Left renal cortex interstitium (tissue), 4 donors: ENCODE measurements at places on chromosomes 13 and 19. TPM values are rescaled to one million over a fixed set of nuclear protein-coding genes. Genes with fewer than 3 reads are reported as not detected.
A peak's percentile ranks its signal among the peaks of the same experiment; 100 is the strongest.

DNA sequence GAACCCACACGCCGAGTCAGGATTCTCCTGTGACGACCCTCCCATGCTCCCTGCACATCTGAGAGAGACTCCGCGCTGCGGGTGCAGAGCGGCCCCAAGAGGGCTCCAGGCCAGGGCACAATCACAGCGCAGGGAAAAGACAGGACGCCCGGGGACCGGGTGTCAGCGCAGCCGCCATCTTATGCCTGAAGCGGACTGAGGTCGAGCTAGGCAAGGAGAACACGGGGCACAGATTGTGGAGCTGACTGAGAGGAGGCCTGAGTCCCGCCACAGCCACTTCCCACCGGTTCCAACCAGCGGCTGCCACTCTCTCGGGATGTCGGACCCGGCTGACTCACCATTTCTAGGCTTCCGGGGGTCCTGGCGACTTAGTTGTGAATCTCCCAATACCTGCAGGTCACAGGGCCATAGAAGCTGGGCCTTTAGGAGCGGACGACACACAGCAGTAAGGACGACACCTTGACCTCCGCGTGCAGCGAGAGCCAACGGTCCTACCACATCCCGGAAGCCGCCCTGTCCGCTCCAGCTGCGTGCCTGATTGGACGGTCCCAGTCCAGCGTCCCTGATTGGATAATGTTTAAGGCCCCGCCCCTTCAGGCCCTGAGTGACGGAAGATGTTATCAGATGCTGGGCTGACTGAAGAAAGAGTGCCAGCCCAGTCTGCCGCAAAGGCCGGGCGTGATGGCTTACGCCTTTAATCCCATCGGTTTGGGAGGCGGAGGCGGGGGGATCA is at the start of gene ZNF728:
ZNF728 (minus strand) TSS at position 487 of the 733 bp plus-strand sequence; CDS start at position 341, 146 bp downstream.
- DNase-seq = no peak

The FAM124A gene
- 4.3 TPM for polyA plus RNA-seq

The PEAK3 gene
- polyA plus RNA-seq = 0.16 TPM

GRCh38 chr19:17623224-17623935 is 64.8 kb downstream of the UNC13A start:
- DNase-seq = no peak

The CACNG7 gene
- polyA plus RNA-seq = 0.99 TPM

The MEDAG gene
- polyA plus RNA-seq = 0.87 TPM

The PINLYP gene
- polyA plus RNA-seq = 19.1 TPM

The ERCC5 gene
- polyA plus RNA-seq = 75.1 TPM

The CLDN10 gene
- 89.2 TPM for polyA plus RNA-seq

- no peak for DNase-seq
Measured at GRCh38 chr13:105616333-105617075, 919.0 kb downstream of the EFNB2 start.

The SCEL gene
- polyA plus RNA-seq = not detected

DNA sequence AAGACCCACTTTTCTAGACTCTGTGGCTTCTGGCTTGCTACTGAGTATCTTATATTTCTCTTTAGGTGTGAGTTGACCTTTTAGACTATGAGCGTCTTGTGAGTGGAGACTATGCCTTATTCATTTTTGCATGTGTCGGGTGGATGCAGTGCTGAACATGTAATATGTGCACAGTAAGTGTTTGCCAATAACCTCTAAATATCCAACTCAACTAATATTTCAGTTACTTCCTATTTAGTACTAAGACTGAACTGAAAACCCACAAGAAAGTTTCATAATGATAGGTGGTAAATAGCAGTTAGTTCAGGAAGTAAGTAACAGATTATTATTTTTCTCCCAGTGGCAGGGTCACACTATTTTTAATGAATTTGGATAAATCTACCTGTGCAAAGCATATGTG is 269.3 kb downstream of the KCNRG start:
- DNase-seq = no peak

GRCh38 chr13:40149611-40150274 is 494.3 kb downstream of the COG6 start:
- DNase-seq = peak; percentile 34

DNA sequence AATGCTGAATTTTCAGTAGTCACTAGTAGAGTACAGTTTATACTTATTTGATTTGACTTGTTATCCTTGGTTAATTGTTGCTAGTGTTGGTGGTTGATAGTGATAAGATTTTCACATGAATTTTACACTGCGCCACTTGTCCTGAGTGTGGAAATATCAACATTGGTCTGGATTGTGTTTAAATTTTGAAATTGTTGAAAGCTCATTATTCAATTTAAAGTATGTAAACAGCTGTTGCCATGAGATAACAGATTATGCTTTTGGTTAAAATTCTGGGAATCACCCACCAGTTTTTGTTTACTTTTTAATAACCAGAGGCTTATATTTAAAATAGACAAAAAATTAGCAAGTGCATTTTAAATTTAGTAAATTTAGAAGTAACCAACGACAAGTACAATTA is 12.3 kb upstream of the TNFSF13B start:
- no peak for DNase-seq

GRCh38 chr13:102657630-102658029 is 37.2 kb downstream of the METTL21C start:
- DNase-seq = no peak

The PROZ gene
- 2.0 TPM for polyA plus RNA-seq

GRCh38 chr19:41478875-41479756 is 36.2 kb downstream of the ERICH4 start:
- no peak for DNase-seq

- DNase-seq = no peak
Measured at GRCh38 chr13:110134801-110135200, 172.2 kb downstream of the COL4A1 start.

DNA sequence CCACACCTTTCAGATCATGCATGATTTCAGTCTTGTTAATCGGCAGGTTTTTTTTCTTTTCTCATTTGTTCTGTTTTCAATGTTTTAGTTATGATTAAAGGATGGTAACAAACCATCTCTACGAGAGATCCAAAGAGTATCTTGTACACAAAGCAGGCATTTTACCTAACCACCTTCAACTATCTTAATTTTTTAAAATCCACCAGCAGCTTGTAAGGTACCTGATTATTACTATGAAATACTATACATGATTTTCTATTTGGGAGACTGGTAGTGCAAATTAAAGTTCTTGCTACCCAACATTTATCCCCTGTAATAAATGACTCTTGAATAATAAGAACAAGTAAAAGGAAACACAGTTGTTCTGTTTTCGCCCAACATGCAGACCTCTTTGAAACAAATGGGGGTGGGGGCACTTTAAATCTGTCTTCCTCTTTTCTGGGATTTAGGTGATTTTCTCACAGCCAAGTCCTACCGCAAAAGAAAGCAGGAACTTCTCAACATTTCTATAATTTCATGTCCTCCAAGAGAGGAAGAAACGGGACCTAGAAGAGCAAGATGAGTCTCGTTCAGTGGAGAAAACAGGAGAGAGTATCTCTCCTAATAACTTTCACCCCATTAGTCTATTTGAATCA is 3.6 kb downstream of the POU4F1 start:
- DNase-seq = no peak

- no peak for DNase-seq
Measured at GRCh38 chr19:12607631-12608030, 3.0 kb downstream of the ZNF490 start.

The CNOT3 gene
- 66.7 TPM for polyA plus RNA-seq

DNA sequence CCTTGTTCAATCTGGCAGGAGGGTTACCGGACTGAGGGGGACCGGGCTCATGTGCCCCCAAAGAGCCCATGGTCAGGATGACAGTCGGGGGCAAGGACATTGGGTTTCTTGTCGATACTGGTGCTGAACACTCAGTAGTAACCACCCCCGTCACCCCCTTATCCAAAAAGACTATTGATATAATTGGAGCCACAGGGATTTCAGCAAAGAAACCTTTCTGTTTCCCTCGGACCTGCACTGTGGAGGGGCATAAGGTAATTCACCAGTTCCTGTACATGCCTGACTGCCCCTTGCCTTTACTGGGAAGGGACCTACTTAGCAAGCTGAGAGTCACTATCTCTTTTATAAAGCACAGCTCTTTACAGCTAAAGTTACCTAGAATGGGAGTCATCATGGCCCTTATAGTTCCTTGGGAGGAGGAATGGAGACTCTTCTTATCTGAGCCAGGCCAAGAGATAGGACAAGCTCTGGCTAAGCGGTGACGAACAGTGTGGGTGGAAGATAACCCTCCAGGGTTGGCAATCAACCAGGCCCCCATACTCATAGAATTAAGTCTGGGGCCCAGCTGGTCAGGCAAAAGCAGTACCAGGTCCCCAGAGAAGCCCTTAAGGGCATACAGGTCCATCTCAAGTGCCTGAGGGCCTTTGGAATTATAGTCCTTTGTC is 603.7 kb downstream of the UQCRFS1 start:
- no peak for DNase-seq

The RASIP1 gene
- polyA plus RNA-seq = 16.6 TPM

DNA sequence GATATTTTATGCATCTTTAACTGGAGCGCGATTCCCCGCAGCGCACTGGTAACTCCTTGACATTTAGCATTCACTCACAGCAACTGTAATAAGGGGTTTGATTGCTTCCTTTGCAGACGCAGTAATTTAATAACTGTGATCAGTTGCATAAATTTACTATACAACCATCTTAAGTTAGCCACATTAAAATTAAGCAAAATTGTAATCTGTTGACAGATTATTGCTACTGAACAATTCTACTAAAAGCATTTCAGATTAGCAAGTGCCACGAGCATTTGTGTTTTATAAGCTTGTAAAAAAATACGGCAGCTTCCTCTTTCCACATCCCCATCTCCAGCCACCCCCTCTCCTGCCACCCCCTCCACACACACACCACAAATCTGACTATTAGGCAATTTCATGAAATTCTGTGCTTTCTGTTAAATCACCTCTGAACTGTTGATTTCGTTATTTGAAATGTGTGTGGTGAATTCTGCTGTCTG is 44.4 kb downstream of the TSHZ3 start:
- no peak for DNase-seq

GRCh38 chr13:32538143-32538620 is 413 bp downstream of the N4BP2L2 start:
- DNase-seq = no peak

GRCh38 chr13:95027638-95028037 is 273.6 kb downstream of the ABCC4 start:
- DNase-seq = no peak

DNA sequence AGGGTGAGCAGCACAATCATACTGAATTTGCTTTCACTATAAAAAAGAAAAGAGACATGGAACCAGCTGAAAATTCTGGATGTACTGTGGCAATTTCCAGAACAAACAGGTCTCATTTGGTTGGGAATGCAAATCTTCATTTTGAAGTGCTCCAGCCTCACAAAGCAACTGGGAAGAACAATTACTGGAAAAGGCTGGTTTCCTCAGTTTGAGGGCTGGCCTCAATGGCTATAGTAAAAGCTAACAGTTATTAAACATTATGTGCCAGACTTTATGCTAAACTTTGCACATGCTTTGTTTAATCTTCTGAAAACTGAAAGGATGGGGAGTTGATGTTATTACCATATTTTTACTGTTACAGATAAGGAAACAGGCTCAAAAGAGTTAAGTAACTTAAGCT is 3.0 kb downstream of the OBI1 start:
- DNase-seq = no peak

- DNase-seq = no peak
Measured at GRCh38 chr19:10289836-10290356, at the start of gene ICAM5. ICAM5 (plus strand) TSS chr19:10289952; CDS start chr19:10290044, 92 bp downstream.

DNA sequence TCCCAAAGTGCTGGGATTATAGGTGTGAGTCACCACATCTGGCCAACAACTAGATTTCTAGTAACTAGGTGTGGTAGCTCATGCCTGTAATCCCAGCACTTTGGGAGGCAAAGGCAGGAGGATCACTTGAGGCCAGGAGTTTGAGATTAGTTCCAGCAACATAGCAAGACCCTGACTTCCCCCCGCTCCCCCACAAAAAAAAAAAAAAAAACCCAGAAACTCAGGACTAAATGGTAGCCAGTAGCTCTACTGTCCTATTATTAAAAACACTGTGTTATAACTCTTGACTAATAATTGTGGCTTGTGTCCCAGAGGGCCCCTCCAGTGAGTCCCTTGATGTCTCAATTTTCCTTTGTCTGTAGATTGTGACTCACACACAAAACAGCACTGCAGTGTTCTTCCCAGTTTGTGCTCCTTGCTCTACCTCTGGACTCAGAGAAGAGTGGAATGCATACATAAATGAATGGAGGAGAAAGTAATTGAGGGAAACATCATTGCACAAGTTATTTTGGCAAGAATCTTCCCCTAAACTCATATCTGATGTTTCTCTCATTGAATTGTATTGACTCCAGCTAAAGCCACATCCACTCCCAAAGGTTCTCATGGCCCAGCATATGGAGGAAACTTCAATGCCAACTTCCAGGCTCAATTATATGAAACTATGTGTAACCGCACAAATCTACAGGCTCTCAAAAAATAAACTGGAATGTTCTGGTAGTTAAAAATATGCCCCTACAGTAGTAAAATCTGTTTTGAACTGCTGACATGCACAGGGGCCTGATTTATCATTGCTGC is 8.8 kb downstream of the TPT1 start:
- no peak for DNase-seq

The ZNF792 gene
- 5.5 TPM for polyA plus RNA-seq

The CPAMD8 gene
- polyA plus RNA-seq = 32.8 TPM

The TMPRSS9 gene
- polyA plus RNA-seq = 0.35 TPM

DNA sequence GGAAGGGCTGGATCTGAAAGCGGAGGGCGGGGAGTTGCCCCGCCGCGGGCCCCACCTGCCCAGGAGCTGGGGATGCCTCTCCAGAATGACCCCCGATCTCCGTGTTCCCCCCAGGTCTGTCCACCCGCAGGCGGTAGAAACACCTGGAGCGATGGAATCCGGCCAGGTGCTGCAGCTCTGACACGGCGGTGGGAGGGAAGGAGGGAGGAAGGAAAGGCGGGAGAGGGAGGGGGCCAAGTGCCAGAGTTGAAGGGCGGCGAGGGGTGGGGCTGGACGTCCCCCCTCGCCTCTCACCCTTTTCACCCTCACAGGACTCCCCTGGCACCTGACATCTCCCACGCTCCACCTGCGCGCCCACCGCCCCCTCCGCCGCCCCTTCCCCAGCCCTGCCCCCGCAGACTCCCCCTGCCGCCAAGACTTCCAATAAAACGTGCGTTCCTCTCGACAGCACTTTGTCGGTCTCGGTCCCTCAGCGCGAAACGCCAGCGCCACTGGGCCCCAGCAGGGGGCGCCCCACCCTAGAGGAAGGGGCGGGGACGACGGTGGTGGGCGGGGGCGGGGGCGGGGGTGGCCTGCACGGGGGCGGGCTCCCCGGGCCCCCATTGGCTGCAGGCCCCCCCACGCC is 337 bp upstream of the FXYD7 start:
- DNase-seq = no peak

DNA sequence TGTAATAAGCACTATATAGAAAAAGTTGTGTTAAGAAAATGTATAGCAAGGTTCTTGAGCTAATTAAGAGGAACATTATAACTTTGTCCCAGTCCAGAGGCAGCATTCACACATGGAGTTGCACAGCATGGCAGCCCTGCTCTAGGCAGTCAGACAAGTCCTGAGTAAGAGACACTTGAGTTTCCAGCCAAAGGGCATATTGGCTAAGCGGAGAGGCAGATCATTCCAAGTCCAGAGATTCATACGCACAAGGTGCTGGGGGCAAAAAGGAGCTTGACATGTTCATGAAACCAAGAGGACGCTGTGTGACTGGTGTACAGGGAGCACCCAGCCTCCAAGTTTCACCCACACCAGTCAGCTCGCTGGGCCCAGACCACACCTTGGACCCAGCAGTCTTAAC is 232.6 kb upstream of the IPO5 start:
- DNase-seq = no peak

GRCh38 chr13:26465954-26466353 is 91.5 kb upstream of the WASF3 start:
- DNase-seq = no peak
